Tibial nerve (tissue), 4 donors: ENCODE measurements at places on chromosomes 3 and 15. TPM values are rescaled to one million over a fixed set of nuclear protein-coding genes. Genes with fewer than 3 reads are reported as not detected.

The UNC45A gene
- 64.2 TPM for total RNA-seq

- DNase-seq = no peak
These were observed 182.9 kb upstream of the TRIM42 start for GRCh38 chr3:140494970-140495369.

DNA sequence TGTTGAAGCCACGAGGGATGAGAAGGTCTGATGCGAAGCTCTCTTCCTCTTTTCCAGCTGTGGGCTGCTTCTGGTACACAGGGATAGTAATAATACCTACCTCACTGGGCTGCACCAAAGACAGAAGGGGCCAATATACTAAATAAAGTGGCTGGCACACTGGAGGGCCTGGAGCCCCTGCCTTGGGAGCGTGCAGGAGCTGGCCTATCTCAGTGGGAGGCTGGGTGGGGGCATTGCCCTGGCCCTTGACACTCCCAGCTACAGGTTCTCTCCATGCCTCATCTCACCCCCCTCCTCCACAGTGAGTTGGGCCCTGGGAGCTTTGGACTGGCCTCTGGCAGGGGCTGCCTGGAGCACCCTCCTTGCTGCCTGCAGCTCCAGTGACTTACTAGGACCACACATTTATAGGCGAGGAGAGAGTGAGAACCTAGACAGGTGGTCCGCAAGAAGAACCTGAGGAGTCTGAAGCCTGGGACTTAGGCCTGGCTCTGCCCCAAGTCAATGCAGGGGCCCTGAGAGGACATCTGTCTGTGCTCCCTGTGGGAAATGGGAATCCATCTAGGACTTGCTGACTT lies 1.6 kb downstream of the NOX5 start:
- DNase-seq = no peak

The MORF4L1 gene
- 333 TPM for total RNA-seq

DNA sequence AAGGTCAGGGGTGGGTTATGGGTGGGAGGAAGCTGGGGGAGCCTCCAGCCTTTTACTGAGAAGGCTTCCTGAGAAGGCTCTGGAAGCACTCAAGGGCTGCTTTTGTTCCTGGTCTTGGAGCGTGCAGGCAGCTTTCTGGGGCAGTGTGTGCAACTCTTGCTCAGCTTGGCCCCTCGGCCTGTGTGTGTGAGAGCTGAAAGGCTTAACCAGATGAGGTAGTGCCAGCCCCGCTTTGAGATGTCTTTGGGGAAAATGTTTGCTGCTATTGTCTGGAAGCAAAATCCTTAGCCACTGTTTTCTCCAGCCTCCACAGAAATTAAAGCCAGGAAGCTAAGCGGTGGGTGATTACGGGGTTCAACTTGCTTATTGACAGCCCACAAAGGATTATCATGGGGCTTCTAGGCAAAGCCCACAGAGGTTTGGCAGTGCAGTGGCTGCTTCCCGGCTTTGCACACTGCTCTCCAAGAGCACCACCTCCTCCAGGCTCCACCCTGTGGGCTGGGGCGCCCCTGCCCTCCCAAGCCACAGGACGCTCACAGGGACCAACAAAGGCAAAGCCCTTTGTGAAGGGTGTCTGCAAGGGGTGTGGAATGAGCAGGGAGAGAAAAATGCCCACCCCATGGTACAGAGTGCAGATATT lies 121.7 kb upstream of the TLE3 start:
- no peak for DNase-seq

The KNSTRN gene
- total RNA-seq = 3.5 TPM

The CCR5 gene
- 0.90 TPM for total RNA-seq

- no peak for DNase-seq
These were observed 59.2 kb downstream of the SPSB4 start for GRCh38 chr3:141110322-141110721.

GRCh38 chr3:192042116-192042515 lies 581.2 kb downstream of the PYDC2 start:
- no peak for DNase-seq

The CMTM7 gene
- total RNA-seq = 22.1 TPM

The GRIP2 gene
- total RNA-seq = 1.2 TPM

The GOLGA8S gene
- total RNA-seq = 0.63 TPM

DNA sequence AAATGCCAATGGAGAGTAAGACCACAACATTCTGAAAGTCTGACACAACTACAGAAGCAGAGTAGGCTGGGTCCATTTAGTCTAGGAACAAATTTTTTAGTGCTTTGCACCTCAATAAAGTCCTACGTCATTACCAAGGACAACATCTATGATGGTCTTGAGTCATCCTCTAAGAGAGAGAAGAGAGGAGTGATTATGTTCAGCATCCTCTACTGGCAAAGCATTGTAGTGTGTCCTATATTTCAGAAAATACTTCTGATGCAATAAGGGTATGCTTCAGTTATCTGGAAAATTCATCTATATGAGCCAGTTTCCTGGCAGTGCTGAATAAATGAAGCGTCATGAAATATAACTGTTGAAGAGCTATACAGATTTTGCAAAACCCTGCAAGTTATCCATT lies 95.6 kb downstream of the P2RY1 start:
- no peak for DNase-seq

The UBAP1L gene
- total RNA-seq = 15.9 TPM
